GOT3 (cell line): ENCODE measurements at places on chromosomes 16 and 17.

GRCh38 chr17:81339191-81339533 lies 44.1 kb upstream of the SLC38A10 start:
- no peak for DNase-seq

- no peak for DNase-seq
These were observed 767 bp downstream of the RPS6KB1 start for GRCh38 chr17:59893676-59894100.

DNA sequence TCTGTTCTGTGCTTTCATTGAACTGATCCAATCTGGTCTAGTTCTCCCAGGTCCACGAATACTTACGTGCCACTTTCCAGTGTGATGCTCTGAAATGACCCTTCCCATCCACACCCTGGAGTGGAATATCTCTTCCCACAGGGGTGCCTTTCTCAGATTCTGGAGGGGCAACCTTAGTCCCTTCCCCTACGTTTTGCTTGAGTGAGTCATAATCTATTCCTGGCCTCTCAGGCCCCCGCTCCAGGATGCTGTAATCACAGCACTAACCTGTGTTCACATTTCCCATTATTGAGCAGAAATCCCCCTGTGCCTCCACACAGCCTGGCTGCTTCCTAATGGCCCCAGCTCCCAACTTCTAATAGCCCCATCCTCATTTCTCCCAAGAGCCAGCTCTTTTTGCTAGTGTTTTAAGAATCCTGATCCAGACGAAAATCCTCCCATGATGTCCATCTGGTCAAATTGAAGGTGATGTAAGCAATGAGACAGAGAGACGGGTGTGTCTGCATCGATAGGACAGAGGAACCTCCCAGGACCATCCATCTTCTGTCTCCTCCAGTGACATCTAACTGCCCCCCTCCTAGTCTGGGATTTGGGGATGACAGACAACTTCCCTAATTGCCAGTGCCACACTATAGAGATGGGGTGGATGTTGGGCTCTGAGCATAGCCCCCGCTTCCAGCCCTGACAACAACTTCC lies 164.0 kb upstream of the MAF start:
- DNase-seq = no peak

GRCh38 chr17:27009087-27009486 lies 284.8 kb upstream of the WSB1 start:
- DNase-seq = no peak

GRCh38 chr16:27786221-27786922 lies 236.4 kb downstream of the KATNIP start:
- DNase-seq = no peak

GRCh38 chr16:54412037-54412436 lies 125.5 kb upstream of the IRX3 start:
- DNase-seq = no peak

DNA sequence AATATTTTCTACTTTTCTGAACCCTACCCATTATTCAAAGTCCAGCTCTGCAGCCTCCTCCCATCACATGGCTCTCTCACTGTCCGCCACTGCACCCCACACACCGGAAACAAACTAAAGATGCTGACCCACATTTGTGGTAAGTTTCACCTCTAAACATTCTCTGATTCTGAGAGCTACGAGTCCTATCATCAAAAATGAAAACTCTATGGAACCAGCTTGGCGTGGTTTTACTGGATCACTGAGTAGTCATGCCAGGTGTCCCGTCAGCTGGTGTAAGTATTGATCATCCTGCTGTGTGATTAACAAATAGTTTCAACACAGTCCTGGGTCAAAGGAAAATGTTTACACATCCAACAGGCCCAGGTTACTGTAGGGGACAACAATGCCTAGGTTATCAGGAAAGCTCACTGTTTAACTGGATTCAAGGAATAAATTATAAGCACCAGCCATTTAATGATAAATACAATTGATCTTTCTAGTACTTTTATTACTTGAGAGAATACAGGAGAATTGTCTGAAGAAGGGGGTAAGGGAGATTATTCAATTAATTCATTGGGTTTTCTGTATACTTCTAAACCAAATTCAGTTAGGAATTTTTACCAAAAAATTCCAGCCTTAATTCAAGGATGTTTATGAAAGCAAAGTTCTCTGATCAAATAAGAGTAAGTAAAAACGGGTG lies 33.9 kb downstream of the CYTH1 start:
- no peak for DNase-seq

- no peak for DNase-seq
These were observed 32.8 kb downstream of the CACNA1G start for GRCh38 chr17:50593321-50593720.

DNA sequence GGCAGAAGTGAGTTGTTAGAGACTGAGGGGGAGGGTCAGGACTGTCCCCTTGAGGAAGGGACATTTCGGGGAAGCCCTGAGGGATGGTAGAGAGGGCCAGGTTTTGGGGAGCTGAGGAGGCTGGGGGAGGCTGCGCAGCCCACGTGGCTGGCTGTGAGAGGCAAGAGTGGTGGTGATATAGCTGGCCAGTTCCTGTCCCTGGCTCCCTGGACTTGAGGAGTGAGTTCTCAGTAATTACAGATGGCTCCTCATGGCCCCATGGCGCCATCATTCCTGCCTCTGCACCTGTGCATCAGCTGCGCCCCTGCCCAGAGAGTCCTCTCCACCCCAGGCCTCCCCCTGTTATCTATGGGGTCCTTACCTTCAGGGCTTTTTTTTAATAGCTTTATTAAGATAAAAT lies 30.3 kb downstream of the MPRIP start:
- no peak for DNase-seq

DNA sequence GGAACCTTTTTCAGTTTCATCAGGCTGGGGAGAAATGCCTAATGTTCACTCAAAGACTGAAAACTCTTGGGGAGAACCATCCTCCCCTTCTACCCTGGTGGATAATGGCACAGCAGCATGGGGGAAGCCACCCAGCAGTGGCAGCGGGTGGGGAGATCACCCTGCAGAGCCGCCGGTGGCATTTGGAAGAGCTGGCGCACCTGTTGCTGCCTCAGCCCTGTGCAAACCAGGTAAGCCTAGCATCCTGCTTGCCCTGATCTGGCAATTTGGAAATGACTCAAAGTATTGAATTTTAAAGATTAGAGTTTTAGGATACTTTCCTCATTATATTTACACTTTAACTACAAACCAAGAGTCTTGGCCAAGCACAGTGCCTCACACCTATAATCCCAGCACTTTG lies 63.8 kb downstream of the TMC6 start:
- DNase-seq = no peak

GRCh38 chr17:64661726-64661975 lies 456 bp downstream of the SMURF2 start:
- DNase-seq = no peak

- no peak for DNase-seq
These were observed 7.6 kb downstream of the MYO1C start for GRCh38 chr17:1484676-1485422.

- no peak for DNase-seq
These were observed 13.0 kb downstream of the MGRN1 start for GRCh38 chr16:4637501-4638166.

GRCh38 chr16:25959221-25959620 lies 267.5 kb downstream of the HS3ST4 start:
- DNase-seq = no peak

GRCh38 chr17:78144147-78144719 lies 2.0 kb upstream of the C17orf99 start:
- DNase-seq = no peak

GRCh38 chr17:80924807-80925610 lies 66.6 kb upstream of the CHMP6 start:
- DNase-seq = no peak

- DNase-seq = no peak
These were observed 126.1 kb downstream of the VPS53 start for GRCh38 chr17:588519-588918.

GRCh38 chr17:43562679-43563599 lies 16.8 kb upstream of the ETV4 start:
- DNase-seq = no peak

DNA sequence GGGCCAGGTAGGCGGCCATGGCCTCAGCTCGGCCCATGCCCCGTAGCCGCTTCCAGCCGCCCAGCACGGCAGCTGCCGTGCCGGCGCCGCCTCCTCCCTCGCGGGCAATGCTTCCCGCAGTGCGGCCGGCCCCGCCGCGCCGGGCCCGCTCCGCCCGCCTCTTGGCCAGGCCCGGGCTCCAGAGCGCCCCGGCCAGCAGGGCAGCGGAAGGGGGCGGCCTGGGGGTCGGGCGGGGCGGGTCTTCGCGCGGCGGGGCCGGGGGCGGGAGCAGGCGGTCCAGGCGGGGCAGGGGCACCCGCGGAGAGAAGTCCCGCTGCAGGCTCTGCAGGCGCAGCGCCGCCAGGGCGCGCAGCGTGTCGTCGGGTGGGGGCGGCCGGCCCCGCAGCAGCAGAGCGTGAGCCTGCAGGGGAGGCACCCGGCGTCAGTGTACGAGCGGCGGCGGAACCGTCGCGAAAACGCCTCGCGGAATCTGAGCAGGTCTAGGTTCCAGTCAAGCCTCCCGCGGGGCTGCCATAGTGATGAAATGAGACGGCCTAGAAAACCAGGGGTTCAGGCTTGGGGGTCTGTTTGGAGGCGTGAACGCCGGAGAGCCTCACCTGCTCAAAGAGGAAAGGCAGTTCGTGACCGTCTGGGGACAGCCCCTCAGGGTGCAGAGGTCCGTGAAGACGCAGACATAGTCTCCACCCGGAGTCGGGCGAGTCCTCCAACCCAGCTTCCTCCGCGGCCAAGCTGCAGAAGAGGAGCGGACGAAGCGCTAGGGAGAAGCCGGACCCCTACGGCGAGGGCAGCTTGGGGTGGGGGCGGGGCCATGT lies 6.6 kb downstream of the PLEKHH3 start:
- DNase-seq = no peak

GRCh38 chr17:31811101-31811500 lies 47.9 kb downstream of the COPRS start:
- no peak for DNase-seq

DNA sequence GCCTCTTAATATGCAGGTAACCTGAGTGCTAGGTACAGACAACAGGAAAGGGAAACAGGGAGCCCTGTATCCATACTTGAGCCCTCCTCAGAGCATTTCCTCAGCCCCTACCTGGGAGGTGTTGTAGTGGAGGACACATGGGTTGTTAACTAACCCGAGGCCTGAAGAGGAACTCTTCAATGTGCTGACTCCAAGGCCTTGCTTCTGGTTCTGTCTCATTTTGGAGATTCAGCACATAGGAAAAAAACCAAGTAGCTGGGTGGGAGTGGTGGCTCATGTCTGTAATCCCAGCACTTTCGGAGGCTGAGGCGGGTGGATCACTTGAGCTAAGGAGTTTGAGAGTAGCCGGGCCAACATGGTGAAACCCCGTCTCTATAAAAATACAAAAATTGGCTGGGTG lies 24.8 kb downstream of the SNX11 start:
- no peak for DNase-seq

- DNase-seq = no peak
These were observed 10.4 kb downstream of the RAI1 start for GRCh38 chr17:17691468-17692263.

GRCh38 chr16:48912360-48912759 lies 302.4 kb upstream of the N4BP1 start:
- DNase-seq = no peak

DNA sequence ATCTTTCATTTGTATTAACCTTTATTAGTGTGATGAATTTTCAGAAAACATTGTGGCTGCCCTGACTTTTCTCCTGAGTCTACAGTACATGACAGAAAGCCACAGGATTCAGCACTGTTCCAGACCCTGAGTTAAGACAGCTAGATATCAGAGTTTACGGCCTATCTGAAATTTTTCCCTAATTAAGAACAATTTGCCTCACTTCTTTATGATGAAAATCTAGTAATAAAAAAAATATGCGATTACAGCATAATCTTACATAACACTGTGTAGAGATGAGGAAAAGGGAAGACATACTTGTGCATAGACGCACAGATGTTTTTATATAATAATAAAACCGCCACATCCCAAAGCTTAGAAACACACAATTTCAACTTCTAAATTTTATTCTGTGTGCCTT lies 7.3 kb downstream of the SPOP start:
- DNase-seq = no peak

DNA sequence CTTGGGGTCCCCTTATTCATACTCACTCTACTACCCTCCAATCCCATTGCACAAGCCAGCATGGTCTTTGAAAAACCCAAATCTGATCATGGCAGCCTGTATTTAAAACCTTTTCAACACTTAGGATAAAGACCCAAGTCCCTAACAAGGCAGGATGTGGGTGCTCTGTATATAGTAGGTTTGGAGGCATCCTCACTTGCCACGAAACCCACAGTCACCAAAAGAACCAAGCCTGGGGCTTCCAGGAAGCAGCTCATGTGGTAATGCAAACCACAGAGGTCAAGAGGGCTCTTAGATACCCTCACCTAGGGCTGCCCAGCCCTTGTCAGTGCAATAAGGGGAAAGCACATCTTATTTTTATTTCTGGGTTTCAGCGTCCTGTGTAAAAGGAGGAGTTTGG lies 218.6 kb upstream of the ASIC2 start:
- no peak for DNase-seq

GRCh38 chr17:60840456-60840855 lies 162.8 kb downstream of the BCAS3 start:
- no peak for DNase-seq

DNA sequence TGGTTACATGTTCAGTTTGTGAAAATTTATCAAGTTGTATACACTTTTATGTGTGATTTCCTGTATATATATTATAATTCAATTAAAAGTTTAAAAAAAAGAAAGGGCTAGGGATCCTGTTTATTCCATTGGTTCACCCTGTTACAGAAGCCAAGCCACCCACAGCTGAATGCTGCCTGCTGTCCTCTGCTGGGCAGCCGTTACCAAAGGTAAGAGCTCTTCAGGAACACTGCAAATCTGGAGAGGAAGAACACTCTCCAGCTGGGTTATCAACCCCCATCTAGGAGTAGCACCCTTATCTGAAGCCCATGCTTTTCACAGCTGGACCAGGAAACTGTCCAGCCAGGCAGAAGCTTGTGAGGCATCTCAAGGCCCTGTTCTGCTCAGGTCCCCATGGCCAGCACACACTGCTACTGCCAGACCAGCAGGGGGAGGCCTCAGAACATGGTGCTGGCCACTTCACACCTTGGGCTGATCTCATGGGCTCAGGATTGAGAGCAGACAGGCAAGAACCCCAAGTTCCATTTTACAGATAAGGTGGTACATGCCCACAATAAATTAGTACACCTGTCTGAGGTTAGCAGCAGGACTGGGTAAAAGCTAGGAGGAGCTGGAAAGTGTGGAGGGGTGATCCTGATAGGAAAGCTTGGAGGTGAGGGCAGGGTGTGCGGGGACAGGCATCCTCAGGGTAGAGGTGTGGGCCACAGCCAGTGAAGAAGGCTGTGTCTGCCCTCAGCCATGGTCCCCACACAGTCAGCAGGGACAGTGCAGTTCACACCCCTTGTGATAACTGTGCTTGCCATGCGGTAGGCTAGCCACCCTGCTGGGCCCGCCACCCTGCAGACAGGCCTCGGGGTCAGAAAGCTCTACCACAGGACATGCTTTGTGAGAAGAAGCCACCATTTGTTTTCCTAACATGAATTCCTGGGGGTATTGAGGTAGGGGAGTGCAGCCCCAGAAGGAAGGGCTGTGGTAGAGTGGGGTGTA lies 54.3 kb upstream of the SREBF1 start:
- no peak for DNase-seq

DNA sequence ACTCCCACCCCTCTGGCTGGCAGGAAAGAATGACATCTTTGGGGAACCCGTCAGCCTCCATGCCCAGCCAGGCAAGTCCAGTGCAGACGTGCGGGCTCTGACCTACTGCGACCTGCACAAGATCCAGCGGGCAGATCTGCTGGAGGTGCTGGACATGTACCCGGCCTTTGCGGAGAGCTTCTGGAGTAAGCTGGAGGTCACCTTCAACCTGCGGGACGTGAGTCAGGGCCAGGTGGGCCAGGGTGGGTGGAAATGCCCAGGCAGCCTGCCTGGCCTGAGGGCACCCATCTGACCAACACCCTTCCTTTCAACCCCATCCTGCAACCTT lies 8.1 kb upstream of the DCAF7 start:
- no peak for DNase-seq
